ENCODE measurements at places on chromosomes 6 and 20.

GRCh38 chr6:71852948-71853347 lies 33.4 kb upstream of the RIMS1 start:
- no peak for DNase-seq

- no peak for DNase-seq
Observed at GRCh38 chr6:169342710-169343109, 89.1 kb upstream of the THBS2 start.

- DNase-seq = no peak
Observed at GRCh38 chr6:125549202-125549884, 200.1 kb upstream of the HEY2 start.

DNA sequence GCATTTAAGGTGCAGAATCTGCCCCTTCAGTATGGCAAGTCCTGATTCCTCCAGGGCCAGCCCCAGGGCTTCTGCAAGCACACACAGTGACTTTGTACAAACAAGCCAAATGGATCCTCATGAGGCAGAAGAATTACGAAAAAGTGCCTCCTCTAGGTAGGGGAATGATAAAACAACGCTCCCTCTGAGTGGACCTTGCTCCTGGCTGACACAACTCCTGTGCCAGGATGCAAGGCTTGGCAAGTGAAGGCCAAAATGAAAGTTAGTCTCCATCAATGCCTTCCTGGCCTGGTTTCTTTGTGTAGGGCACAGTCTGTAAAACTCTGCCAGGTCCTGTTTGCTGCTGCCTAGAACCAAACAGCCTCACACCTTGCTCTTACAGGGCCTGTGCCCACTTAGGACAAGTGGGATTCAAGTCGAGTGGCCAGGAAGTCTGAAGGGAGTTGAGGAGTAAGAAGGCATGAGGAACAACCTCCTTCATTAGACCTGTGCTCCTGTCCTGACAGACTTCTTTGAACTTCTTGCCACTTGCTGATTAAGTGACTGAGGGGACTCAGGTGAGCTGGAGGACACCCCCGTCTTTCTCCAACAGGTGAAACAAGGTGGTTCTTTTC lies 417.1 kb downstream of the CDC5L start:
- no peak for DNase-seq

DNA sequence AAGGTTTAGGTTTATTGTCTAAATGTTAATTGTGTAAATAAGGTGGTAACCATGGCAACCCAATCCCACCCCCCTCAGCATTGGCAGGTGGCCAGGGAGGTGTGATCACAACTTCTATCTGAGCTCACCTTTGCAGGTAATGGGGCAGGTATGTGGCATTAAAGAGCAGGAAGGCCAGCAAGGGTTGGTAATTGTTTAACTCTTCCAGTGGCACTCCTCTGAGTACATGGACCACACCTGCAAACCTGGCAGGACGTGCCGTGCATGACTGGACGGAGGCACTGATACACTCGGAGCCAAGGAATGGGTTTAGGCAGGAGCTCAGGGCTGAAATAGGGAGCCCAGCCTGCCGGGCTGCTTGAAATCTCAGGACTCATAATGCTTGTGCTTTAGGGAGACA lies 107.0 kb upstream of the BMP2 start:
- DNase-seq = no peak

GRCh38 chr6:112279031-112279935 lies 24.9 kb upstream of the LAMA4 start:
- DNase-seq = no peak

GRCh38 chr6:4496284-4496683 lies 279.9 kb upstream of the CDYL start:
- no peak for DNase-seq

- no peak for DNase-seq
Observed at GRCh38 chr6:116352515-116353471, 18.0 kb upstream of the DSE start.

DNA sequence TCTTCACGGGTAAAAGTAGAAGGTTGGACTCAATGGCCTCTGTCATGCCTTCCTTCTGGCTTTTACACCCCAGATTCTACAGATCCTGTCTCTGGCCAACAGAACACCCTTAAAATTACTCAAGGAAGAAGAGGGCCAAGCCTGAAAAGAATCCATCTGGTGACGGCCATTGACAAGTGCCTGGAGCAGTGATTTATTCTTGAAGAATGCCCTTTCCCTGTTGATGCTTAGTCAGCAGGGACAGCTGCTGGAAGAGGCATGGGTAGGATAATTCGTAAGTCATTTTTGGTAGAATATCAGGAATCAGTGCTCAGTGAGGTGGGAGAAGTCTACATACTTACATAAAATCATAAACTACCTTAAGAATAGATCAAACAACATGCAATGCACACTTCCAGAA lies 397.9 kb downstream of the SAMD5 start:
- no peak for DNase-seq

- no peak for DNase-seq
Observed at GRCh38 chr20:35648836-35649235, 15.9 kb downstream of the CPNE1 start.

- no peak for DNase-seq
Observed at GRCh38 chr20:19540392-19540791, 217.7 kb upstream of the RIN2 start.

DNA sequence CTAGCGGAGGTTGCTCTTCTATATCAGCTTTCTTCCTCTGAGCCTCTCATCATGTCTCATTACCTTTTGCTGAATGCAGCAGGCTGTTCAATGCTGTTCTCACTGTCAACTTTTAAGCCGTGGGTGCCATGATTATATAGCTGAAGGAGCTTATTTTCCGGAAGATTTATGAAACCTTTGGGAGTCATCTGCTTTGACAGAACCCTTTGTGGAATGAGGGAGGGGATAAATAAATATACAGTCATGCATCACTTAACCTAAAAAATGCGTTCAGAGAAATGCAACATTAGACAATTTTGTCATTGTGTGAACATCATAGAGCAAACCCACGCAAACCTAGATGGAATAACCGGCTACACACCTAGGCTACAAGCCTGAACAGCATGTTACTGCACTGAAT lies 102.2 kb upstream of the AKAP12 start:
- DNase-seq = no peak

- DNase-seq = no peak
Observed at GRCh38 chr6:22666586-22666985, 97.2 kb downstream of the HDGFL1 start.

DNA sequence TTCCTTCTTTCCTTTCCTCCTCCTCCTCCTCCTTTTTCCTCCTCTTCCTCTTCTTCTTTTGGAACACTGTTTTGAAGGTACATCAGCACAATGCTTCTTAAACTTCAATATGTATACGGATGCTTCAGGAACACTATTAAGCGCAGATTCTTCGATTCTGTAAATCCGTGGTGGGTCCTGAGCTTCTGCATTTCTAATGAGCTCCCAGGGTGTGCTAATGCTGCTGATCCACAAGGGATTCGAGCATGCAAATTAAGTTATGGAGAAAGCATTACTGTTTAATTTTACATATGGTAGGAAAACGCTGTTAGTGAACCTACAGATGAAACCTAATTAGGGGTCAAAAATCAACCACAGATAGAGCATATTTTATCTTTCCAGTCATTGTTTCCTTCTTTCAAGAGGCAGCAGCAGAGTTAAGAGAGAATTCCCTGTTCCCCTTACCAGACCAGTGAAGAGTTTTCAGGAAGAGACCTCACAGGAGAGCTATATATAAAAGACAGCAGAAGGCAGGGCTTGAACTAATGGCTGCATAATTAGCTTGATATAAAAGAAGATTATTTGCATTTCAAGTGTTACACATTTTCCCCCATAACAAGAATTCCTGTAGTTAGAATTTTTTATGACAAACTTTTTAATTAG lies 47.2 kb downstream of the KIF13A start:
- no peak for DNase-seq

- no peak for DNase-seq
Observed at GRCh38 chr20:25496165-25496967, 88.9 kb downstream of the GINS1 start.

DNA sequence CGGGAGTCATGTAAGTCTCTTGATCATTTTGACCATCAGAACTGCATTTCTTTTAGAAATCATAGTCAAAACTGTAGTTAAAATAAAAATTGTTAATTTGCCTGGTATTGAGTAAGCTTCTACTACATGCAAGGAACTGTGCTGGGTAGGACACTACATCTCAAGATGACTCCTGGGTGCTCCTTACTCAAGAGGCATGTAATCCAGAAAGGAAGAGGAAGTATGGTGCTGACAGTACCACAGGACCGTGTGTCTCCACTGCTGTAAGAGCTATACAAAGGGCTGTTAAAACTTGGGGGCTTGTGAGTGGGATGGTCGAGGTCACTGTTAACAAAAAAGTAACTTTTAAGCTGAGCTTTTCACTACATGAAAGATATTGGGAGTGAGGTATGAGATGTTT lies 508.3 kb upstream of the SOX4 start:
- DNase-seq = no peak

GRCh38 chr6:50655848-50656453 lies 57.4 kb upstream of the TFAP2D start:
- no peak for DNase-seq

- DNase-seq = no peak
Observed at GRCh38 chr20:51526754-51527153, 15.8 kb downstream of the NFATC2 start.

DNA sequence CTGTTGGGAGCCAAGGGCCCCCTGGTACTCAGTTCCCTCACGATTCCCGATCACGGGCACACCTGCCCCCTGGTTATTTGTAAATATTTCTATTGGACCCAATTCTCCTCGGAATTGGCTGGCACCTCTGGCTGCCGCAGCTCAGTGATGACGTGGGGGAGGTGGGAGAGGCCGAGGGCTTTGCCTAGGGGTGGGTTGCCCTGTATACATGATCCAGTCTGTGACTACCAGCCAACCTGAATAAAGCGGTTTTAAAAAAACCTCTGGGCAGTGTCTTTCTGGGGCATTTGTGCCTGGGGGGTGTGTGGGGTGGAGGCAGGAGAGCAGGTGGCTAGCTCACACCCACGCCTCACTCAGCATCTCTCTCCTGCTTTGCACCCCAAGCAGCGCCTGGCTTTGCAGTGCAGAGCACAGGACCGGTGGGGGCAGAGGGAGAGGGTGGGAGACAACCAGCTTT lies 42.2 kb downstream of the VSTM2L start:
- DNase-seq = no peak

- no peak for DNase-seq
Observed at GRCh38 chr6:146345598-146345997, 198.0 kb upstream of the RAB32 start.

DNA sequence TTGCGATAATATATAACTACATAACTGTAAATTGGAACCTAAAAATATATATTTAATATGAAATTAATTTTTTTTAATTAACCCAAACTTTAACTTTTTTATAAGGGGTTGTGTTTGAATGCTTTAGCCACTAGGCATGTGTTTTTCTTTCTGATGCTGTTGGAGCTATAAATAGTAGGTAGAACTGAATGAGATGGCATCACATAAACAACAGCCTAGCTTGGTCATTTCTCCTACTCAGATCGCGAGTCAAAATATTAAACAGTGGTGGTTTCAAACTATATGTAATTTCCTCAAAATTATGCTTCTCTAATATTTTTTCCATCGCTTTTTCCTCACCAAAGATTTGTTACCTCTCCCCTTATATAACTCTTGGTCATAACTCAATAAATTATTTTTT lies 243.2 kb downstream of the ARID1B start:
- peak; percentile 30 for DNase-seq

DNA sequence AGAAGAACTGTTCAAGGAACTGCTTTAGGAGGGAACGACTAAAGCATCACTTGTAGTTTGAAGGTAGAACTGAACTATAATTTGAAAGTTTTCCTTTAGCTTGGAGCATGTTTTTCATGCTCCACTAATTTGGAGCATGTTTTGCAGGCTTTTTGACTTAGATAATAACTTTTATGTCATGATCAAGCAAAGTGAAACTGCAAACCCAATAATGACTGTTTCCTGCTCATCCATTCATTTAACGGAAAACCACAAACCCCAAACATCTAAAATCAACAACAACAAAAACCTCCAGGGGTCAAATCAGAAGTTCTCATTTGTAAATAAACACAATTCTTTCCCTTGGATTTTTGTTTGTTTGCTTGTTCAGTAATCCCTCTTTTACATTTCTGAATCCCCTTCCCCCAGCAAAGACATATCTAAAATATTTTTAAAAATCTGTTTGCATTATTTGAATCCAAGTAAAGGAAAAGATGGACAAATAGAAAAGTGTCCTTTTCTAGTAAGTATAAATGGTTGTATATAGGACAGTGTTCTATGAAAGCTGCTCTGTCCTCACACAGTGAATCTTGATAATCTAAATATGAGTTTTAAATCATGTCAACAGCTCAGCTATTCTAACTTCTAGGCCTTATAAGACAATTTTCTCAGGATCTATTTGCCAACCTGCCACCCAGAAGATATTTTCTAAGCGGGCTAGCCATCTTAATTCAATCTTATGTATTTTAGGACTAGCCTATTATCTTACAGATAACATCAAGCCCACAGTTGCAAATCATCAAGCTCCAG lies 2.6 kb downstream of the SIM1 start:
- peak; percentile 8 for DNase-seq

DNA sequence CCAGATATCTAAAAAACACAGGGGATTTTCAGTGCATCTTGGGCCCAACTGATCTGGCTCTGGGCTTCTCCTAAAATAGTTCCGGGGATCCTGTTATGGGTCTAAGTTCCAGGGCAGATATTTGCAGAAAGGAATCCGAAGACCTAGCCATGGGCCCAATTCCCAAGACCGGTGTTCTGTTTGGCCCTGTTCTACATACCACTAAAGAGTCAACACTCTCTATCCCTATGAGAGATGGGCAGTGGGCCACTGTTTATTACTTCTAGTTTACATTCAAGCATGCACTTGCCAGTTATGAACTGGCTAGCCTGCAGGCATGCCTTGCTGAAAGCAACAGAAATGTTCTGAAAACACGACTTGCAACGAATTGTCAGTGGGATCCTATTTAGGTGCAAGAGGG lies 87.4 kb upstream of the PLCB4 start:
- DNase-seq = no peak

- DNase-seq = no peak
Observed at GRCh38 chr20:11902285-11902697, 15.4 kb upstream of the BTBD3 start.

DNA sequence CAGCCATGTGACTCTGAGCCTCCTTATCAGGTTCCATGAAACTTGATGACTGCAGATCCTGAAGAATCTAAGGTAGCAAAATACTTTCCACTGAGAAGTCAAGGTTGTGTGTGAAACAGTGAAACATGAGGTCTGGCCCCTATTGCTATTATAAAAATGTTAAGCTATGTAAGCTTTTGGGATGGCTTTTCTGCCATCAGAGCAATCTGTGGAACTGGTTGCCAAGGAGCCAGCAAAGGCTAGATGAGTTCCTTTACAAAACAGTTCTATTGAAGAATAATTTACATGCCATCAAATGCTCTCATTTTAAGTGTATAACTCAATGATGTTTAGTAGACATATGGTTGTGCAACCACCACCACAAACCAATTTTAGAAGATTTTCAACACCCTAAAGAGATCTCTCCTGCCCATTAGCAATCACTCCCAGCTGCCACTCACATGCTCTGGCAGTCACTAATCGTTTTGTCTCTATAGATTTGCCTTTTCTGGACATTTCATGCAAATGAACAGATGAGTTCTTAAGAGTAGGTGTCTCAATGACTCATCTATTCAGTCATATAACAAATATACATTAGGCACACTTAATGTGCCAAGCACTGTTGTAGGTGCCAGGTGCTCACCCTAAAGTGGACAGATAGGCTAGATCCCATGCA lies 19.9 kb upstream of the MEP1A start:
- no peak for DNase-seq

GRCh38 chr6:133844709-133845108 lies 44.2 kb upstream of the TCF21 start:
- no peak for DNase-seq

All from CD4-positive, alpha-beta T cell treated with Interleukin-10 for 1 hour (primary cell).